ENCODE measurements at places on chromosomes 1 and 21.

- DNase-seq, result no peak
These were observed 1082.4 kb upstream of the B3GALT2 start for GRCh38 chr1:194268839-194269238.

- peak; percentile 45 for DNase-seq
These were observed 34.1 kb downstream of the EXTL2 start for GRCh38 chr1:100860397-100860991.

DNA sequence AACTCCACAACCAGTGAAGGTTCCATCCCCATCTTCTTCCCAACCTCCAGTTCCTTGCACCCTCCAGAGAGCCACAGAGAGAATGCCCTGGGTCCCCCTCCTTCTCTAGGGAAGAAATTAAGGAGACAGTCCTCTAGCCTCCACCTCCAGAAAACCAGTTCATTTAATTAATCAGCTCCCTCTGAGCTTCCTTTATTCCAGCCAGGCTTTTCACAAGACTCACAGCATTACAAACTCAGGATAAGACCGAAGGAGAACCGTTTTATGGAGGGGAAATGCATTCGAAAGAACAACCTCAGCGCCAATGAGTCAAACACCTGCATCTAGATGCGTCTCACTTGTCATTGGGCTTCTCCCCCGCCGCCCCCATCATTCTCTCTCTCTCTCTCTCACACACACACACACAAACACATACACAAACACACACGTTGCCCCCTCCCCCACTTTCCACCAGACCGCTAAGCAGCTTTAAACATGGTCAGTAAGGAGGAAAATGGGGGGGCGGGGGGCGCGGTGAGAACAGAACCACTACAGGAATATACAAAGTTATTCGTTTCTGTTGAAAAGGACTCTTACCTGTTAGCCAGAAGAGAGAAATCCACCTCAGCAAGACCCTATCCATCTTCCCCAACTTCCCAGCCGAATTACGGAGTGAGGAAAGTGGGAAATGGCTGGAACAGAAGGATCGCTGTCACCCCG lies 544 bp downstream of the ILDR2 start:
- peak; percentile 2 for DNase-seq

GRCh38 chr21:40717028-40717427 lies 129.9 kb downstream of the DSCAM start:
- no peak for DNase-seq

GRCh38 chr1:21896652-21897532 lies 40.2 kb downstream of the HSPG2 start:
- peak; percentile 95 for DNase-seq

GRCh38 chr1:182624577-182624976 lies 20.4 kb upstream of the RGS16 start:
- no peak for DNase-seq

DNA sequence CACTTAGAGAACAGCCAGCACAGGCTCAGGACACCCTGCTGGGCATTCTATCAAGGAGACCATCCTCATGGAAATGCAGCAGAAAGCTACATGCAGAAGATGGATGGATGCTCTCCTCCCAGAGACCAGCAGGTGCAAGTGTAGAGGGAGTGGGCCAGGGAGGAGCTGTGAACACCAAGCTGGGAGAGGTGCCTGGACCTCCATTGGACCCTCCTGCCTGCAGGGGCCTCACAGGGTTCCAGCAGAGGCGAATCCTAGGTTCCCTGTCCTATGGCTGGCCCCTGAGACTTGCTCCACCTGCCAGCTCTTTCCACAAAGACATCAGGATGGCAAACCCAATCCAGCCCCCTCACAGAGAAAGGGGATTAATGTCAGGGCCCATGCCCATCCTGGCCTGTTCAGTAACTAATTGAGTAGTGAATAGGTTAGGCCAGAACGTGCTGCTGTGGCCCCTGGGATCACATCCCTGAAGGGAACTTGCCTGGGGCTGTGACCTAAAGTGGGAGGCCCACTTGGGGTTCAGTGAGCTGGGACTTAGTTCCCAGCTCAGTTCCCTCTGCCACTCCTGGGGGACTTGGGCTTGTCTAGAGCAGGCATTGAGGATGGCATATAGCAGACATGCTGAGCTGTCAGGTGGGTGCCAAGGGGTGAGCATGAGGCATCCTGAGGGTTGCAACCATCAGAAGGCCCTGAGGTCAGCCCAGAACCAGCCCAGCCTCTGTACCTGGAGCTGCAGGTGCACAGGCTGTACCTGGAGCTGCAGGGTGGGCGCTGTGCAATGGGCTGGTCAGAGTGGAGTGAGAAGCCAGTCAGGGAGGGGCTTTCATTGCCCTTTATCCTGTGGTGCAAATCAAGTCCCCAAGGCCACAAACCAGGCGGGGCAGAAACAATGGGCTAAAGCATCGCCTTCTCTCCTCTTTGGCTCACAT lies 22.9 kb upstream of the ZNF678 start:
- no peak for DNase-seq

GRCh38 chr1:209202830-209203532 lies 380.5 kb upstream of the CAMK1G start:
- DNase-seq, result peak; percentile 71

- DNase-seq, result peak; percentile 83
These were observed 19.8 kb downstream of the RPRD2 start for GRCh38 chr1:150383631-150384324.

- DNase-seq, result no peak
These were observed 13.6 kb downstream of the YTHDF2 start for GRCh38 chr1:28750330-28750729.

- DNase-seq, result peak; percentile 46
These were observed 147.2 kb downstream of the CHD1L start for GRCh38 chr1:147389532-147390184.

GRCh38 chr1:94329276-94329675 lies 88.9 kb upstream of the ABCD3 start:
- no peak for DNase-seq

DNA sequence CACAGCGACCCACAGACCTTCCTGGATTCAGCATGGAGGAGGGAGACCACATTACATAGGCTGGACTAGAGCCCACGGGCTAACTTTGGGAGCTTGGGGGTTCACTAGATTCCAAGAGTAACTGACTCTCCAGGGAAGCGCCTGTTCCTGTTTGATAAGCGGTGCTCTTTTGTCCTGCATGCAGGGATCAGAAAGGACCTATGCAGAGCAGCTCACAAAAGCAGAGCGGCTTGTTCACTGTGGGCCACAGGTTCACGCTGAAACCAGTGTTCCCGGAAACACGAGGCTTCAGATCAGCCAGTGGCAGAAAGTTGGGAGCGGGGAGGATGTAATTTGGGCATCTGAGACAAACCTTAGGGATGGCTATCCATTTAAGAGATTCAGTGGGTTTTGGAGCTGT lies 403.9 kb downstream of the PCP4 start:
- no peak for DNase-seq

DNA sequence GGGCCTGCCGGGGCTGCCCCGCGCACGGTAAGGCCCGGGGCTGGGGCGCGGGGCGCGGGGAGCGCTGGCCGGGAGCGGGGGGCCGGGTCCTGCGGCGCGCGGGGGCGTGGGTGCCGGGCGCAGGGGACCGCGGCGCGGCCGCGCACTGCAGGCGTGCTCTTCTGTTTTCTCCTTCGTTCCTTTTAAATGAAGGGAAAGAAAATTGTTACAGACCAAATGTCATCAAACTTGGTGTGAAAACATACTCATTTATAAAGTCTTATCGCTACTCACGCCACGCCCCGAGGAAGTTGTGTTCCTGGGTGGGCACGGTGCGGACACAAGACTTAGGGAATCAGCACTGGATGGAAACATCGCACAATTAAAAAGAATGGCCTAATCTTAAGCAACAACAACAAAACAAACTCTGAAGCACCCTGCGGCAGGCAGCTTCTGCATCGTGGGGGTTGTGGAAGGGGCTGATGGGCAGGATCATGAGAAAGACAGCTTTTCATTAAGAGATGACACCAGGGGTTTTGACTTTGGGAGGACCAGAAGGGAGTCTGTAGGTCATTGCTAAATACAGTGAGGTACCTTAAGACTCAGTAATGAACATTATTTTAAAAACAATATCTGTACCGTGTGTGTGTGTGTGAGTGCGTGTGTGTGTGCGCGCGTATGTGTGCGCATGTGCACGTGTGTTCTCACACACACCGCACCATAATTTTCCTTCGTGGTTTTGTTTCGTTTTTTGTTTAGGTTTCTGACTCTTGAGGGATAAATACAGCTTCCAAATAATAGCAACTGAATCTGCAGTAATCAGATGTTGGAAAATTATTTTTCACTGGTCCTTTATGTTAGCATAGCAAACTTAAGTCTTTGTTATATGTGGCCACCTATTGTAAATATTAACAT lies 548 bp downstream of the B3GALT5 start:
- no peak for DNase-seq

GRCh38 chr21:29396951-29397455 lies 98.3 kb downstream of the BACH1 start:
- DNase-seq, result no peak

- no peak for DNase-seq
These were observed 7.4 kb downstream of the ZNF644 start for GRCh38 chr1:91014475-91014874.

DNA sequence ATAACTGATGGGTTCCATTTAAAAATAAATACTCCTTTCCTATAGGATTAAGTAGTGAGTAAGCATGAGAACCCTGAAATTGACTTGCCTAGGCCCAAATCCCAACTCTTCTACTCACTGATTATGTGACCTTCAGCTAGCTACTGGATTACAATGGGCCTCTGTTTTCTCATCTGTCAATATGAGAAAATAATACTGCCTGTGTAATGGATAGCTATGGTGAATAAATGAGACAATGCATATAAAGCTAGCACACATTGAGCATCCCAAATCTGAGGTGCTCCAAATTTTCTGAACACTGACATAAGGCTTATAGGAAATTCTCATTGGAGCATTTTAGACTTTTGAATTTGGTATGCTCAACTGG lies 5.3 kb upstream of the LRRC8C start:
- DNase-seq, result no peak

DNA sequence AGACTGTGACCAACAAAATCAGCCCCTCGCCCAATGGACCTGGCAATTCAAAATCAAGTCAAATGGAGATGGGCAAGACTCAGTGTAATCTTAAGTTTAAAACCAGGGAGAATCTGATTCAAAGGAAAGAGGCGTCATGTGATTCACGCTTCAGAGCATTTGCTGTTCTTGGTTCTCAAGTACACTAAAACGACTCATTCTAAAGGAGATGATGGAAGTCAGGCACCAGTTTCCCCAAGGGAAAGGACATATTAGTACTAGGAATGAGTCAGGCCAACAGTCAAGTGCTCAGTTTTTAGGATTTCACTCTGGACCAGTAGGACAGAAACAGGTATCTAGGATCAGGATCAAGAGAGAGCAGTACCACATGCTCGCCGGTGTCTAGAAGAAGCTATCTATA lies 429.6 kb downstream of the PLPP3 start:
- no peak for DNase-seq

DNA sequence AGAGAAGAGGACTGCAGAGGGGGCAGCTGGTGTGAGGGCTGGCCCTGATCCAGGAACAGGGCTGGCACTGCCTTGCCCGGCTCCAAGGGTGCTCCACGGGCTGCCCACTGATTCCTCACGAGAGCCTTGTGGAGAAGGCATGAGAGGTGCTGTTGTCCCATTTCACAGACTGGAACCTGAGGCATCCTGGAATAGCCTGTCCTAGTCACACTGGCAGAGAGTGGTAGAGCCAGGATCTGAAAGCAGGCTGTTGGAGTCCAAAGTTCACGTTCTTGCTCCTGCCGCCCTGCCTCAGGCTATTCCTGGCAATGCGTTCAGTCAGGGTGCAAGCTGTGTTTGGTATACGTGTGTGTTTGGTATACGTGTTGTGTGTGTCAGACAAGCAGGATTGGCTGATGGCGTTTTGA lies 1.8 kb downstream of the RER1 start:
- no peak for DNase-seq

DNA sequence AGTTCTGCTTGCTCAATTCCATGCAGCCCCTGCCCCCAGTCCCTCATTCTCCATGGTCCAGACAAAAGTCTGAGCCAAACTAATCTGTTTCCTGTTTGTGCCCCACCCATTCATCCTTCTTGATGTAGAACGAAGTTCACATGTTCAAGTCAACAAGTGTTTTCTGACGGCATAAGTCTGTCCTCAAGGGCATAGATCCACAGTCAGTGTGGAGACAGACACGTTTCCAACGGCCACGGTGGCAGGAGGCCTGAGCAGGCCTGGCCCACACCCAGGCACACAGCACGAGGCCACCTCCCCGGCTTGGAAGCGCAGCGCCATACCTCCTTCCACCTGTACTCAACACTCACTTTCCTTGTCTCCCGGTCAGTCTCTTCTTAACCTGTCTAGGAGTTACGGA lies 16.1 kb downstream of the ADORA1 start:
- DNase-seq, result no peak

DNA sequence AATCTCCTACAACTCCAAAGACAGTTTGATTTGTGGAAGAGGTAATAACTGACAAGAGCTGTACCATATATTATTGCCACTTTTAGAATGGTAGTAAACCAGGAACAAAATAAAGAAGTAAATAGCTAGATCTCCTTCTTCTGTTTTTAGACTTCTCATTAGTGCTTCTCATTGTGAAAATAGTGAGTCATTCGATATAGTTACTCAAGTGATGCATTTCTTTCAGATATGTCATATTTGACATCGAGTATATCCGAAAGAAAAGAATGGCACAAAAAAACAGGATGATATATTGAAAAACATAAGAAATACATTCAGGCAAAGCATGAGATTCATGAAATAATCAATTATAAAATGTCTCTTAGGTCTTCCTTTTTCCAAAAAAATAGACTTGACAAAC lies 1346.1 kb downstream of the BRINP3 start:
- DNase-seq, result no peak

GRCh38 chr1:59804301-59804700 lies 10.4 kb upstream of the HOOK1 start:
- DNase-seq, result no peak

GRCh38 chr1:11214698-11215380 lies 25.7 kb downstream of the ANGPTL7 start:
- DNase-seq, result peak; percentile 57

GRCh38 chr21:27423906-27424595 lies 457.2 kb upstream of the ADAMTS5 start:
- DNase-seq, result no peak

DNA sequence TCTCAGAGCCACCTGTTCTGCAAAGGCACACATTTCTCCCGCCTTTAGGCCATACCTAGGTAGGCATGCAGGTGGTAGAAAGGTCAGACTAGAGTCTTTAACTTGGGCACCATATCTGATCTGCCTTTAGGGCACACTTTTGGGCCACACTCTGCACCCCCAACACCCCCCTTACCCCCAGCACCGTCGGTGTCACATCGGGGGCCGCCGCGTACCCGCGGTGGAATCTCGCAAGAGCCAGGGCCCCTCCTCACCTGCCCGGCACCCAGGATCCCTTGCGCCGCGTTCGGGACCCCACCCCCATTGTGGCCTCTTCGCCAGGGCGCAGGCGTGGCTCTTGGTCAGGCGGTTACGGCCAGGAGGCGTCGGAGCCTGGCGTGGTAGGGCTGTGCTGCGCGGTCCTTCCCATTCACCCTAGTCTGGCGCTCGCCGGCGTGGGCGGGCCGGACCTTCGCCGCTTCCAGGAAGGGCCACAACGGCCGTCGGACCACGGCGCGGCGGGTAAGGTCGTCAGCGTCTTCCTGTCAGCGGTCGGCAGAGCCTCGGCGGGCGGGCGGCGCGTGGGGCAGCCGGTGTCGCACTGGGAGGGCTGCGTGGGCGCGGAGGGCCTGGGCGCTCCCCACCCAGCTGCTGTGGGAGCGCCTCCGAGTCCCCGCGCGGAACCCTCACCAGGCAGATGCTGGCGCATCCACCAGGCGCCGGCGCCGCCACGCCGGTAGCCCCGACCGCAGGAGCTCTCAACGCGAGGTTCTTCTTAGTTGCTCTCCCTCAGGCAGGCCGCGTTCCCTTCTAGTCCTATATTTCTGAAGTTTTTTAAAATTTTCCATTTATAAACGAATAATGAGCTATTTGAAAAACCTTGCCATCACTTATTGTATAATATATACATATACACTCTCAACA lies at the start of gene DNAH14:
Gene DNAH14, plus strand, starts transcription at position 341 of the 903 bp plus-strand sequence. CDS start 23,028 bp downstream, outside the sequence.
- DNase-seq, result peak; percentile 74
